T-helper 22 cell (primary cell): ENCODE measurements at places on chromosomes 12 and 14.
A peak's percentile ranks its signal among the peaks of the same experiment; 100 is the strongest.

DNA sequence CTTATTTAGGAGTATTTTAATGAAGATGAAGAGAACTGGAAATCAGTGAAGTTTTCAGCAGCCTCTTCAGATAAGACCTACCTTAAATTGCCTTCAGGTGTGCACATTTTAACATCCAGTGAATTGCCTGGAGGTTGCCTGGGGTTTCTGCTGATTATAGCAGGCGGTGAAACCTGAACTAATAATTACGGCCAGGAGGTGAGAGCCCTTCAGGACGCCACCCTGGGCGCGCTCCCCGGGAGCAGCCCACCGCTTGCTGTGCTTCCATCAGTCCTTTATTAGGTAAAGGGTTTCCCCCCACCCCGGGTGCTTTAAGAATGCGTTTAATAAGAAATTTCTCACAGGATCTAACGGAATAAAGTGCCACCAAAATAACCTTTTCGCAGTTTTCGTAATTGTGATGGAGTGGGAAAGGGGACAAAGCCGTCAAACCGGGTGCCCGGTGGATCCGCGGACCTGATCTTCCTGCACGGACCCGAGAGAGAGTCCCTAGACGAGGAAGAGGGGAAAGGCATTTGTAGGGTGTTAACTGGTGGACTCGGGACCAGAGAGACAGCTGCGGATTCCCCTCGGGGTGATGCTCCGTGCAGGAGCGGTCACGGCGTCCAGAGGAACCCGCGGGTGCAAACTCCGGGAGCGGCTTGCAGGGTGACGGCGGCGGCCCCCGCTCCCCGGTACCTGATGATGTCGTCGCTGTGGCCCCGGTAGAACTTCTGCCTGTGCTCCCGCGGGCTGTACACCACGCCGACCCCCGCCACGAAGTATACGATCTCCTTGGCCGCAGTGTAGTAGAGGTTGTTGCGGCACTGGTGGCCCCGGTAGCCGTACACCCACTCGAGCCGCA, 902 bp downstream of the EML5 start:
- DNase-seq, result peak; percentile 2

GRCh38 chr12:121776190-121777098, 17.0 kb downstream of the RHOF start:
- DNase-seq, result peak; percentile 66

DNA sequence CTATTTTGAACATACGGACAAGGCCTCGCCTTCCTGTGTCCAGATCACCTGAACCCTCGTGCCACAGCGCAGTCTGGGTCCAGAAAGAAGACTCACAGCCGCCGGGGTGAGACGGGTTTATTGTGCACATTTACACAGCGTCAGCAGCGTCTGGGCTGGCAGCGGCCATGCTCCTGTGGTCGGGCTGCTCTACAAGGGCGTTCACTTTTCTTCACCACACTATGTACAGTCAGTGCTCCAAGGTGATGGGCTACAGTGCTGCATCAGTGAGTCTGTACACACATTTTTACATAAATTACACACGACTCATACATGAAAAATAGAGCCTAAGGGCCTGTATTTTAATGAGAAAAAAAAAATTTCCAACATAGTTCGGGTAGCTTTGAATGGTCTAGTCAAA, 18.0 kb downstream of the ZFYVE21 start:
- no peak for DNase-seq

GRCh38 chr12:12466157-12466556, 96.5 kb downstream of the DUSP16 start:
- DNase-seq, result peak; percentile 72

DNA sequence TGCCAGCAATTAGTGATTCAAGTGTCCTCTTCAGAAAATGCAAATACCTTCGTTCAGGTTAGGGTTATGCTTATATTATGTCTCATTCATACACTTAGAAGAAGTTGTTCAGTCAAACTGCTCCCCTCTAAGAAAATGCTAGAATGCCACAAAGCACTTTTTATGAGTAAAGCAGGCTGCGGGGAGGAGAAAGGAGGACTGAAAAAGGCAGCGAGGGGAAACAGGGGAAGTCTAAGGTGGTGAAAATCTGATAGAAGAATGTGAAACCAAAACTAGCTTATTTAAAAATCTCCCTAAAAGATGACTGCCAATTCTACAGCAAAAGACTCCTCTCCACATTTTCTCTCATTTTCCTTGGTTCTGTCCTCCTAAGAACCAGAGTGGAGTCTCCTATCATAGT, 70.1 kb downstream of the PRKD1 start:
- no peak for DNase-seq

DNA sequence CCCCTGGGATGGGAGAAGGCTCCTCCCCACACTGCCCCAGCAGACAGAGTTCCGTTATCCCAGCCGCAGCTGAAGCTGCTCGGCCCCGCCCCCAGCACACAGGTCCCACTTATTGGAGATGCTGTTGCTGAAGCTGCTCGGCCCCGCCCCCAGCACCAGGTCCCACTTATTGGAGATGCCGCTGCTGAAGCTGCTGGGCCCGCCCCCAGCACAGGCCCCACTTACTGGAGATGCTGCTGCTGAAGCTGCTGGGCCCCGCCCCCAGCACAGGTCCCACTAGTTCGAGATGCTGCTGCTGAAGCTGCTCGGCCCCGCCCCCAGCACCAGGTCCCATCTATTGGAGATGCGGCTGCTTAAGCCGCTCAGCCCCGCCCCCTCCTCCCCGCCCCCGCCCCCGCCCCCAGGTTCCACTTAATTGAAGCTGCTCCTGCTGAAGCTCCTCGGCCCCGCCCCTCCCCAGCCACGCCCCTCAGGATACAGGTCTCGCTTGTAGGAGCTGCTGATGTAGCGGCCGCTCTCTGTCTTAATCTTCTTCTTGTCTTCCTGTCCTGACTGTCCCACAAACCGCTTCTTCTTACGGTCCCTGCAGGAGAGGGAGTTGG, 12.0 kb downstream of the CFAP73 start:
- no peak for DNase-seq

GRCh38 chr12:109967383-109968031, 28.7 kb downstream of the GIT2 start:
- no peak for DNase-seq

GRCh38 chr12:118649765-118650585, 273.6 kb downstream of the SUDS3 start:
- DNase-seq, result no peak

GRCh38 chr12:62711631-62712241, 223.2 kb downstream of the PPM1H start:
- DNase-seq, result no peak

GRCh38 chr14:92651106-92651757, 97.2 kb downstream of the LGMN start:
- DNase-seq, result peak; percentile 74

- DNase-seq, result no peak
Observed at GRCh38 chr12:82873309-82873708, 186.6 kb downstream of the TMTC2 start.

- no peak for DNase-seq
Observed at GRCh38 chr12:82474798-82475184, 116.5 kb downstream of the METTL25 start.

- no peak for DNase-seq
Observed at GRCh38 chr14:98822917-98823316, 449.1 kb downstream of the BCL11B start.

GRCh38 chr14:100416081-100416680, 93.0 kb downstream of the SLC25A47 start:
- no peak for DNase-seq

DNA sequence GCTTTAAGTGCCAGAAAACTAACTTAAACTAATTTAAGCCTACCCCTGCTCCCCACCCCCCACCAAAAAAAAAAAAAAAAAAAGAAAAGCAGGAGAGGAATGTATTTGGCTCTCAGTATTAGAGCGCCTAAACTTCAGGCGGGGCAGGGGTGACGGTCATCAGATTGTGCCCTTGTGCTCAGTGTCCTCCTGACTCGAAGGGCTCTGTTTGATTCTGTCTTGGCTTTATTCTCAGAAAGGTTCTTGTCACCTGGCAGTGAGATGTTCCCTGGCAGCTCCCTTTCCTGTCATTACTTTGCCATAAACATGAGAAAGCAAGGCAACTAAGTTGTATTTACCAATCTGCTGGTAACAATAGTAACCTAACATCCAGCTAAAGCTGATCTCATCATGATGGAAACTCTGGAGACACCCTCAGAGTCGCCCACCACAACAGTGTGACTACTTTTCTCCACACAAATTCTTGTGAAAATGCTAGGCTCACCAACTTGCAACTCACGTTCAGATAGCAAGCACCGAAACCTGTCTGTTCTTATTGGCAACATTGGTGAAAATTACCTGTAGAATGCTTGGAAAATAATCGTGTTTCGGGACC, 39.0 kb upstream of the WNK1 start:
- DNase-seq, result no peak

DNA sequence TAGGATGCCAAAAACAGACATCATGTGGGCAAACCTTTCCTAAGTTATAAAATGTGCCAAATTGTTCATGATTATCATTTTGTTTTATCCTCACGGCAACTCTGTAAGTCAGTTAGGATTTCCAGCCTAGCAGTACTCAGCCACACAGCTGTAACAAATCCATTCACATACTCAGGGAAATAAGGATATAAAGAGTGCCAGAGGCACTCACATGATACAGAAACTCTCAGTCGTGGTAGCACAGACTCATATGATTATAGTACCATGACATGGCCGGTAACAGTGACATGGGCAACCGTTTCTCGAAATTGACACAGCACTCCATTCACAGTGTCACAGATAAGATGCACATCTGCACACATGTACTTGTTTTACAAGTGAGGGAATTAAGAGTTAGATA, 344.2 kb downstream of the LRIG3 start:
- no peak for DNase-seq

DNA sequence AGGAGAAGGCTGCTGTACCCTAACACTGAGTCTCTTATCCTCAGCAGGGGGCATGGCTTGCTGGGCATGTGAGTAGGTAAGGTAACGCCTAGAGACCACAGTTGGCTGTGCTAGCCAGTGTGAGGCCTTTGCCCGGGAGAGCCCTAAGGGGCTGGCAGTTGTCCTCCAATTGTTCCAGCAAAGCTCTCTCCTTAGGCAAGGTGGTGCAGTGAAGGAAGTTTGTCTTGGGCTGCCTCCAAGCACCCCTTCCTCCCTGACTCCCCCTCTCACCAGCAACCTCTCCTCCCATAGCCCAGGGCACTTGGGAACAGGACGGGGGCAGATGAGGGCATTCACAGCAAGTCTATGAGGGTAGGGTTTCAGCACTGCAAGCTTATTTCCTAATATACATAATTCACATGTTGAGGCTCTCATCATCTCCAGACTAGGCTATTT, 23.0 kb downstream of the LACRT start:
- no peak for DNase-seq

DNA sequence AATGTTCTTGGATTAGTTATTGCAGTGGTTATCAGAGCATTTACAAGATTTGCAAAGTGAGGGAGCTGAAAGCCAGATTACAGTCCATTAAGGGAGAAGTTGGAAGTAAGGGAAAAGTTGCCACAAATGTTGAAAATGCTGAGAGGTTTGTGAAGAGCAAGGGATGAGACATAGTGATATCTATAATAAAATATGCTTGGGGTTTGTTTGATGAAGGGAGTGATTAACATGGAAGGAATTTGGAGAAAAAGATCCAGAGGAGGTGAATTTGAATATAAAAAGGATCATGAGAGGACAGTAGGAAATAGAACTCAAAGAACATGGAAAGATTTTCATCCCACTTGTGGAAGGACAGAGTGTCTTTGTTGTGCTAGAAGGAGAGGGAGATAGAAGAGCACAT, 19.3 kb upstream of the CCER1 start:
- no peak for DNase-seq

DNA sequence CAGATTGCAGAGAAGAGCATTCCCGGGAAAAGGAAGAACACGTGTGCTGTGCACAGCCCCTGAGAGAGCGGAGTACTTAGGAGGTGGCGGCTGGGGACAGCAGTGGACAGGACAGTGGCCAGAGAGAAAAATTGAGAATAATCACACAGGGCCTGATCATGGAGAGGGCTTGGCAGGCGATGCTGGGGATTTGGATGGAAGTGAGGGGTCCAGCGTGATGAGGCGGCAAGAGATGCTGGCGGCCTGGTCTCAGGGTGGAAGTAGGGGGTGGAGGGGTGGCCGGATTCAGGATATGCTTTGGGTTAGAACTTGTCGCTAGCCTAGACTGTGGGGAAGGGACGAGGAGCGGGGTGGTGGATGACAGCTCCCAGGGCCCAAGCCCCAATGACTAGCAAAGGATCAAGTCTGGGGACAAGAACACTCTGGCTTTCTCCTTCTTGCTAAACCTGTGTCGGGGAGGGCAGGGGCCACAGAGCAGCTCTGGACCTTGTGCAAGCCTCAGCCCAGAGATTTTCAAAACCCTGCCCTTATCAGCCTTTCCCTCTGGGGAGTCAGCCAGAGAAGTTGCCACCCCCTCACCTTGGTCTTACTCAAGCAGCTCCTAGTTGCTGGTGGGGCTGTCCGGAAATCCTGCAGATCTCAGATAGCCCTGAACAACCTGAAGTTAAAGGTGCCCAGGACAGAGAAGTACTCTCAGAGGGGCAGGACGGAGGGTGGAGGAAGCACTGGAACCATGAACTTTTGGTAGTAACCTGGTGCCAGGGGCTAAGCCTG, 1.3 kb downstream of the HVCN1 start:
- no peak for DNase-seq

DNA sequence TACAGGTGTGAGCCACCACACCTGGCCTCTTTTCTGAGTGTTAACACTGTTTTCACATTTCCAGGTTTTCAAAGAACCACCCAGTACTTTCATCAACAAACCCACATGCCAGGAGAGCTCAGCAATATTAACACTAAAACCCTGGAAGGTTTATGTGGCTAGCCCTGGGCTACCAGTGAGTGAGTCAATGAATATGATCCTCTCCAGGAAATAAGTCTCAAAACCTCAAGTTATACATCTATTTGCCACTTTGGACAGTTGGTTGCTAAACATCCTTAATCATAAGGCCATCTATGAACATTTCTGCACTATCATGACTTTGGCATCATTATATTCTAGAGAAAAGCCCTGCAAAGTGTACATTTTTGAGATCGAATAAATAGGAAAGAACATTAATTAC, 6.3 kb upstream of the CDKL1 start:
- DNase-seq, result no peak

- DNase-seq, result no peak
Observed at GRCh38 chr14:38505221-38505972, 249.5 kb upstream of the CLEC14A start.

- no peak for DNase-seq
Observed at GRCh38 chr14:66603945-66604344, 96.0 kb downstream of the GPHN start.

GRCh38 chr12:52988898-52989297, 17.4 kb upstream of the EIF4B start:
- DNase-seq, result no peak

- DNase-seq, result no peak
Observed at GRCh38 chr12:130615861-130616345, 100.2 kb downstream of the RIMBP2 start.

DNA sequence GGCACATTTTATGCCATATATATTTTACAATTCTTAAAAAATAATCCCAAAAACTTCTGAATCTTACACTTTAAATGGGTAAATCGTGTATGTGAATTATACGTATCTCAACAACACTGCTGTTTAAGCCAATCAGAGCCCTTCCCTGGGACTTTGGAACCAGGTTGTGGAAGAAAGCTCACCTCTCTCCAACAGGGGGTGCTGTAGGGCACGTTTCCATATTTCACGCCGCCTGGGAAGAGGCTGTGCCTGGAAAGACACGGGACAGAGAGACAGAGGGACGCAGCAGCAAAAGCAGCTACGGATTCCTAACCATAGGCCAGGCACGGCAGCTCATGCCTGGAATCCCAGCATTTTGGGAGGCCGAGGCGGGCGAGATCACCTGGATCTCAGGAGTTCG, 29.4 kb upstream of the FBRSL1 start:
- DNase-seq, result no peak
